ENCODE measurements at places on chromosomes 13 and 19.

DNA sequence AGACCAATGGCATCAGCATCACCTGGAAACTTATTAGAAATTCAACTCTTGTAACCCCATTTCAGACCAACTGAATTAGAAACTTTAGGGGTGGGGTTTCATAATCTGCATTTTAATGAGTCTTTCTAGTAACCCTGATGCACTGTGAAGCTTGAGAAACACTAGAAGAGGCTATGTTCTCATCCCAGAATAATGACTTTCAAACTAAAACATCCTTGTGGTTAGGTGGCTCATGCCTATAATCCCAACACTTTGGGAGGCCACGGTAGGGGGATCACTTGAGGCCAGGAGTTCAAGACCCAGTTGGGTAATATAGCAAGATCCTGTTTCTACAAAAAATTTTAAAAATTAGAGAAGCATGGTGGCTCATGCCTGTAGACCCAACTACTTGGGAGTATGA is 402.4 kb downstream of the DLEU7 start:
- no peak for DNase-seq

- no peak for DNase-seq
These were observed 55.5 kb upstream of the URI1 start for GRCh38 chr19:29886586-29886985.

DNA sequence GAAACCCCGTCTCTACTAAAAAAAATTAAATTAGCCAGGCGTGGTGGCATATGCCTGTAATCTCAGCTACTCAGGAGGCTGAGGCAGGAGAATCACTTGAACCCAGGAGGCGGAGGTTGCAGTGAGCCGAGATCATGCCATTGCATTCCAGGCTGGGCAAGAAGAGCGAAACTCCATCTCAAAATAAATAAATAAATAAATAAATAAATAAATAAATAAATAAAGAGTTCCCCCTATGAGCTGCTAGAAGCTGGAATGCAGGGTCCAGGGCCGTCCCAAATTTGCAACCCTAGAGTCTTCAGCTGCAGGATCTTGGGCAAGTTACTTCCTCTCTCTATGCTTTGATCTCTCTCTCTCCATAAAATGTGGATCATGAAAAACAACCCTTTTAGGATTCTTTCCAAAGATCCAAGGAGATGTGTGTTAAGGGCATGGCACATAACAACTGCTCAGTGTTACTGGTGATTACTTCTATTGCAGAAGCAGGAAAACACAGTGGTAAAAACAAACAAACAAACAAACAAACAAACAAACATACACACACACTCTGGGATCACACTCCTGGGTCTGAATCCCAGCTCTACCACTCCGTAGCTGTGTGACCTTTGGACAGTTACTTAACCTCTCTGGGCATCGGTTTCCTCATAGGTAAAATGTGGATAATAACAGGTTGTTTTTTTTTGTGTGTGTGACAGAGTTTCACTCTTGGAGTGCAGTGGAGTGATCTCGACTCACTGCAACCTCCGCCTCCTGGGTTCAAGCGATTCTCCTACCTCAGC is 78.8 kb downstream of the CACNA1A start:
- DNase-seq, result no peak

GRCh38 chr13:45349438-45349837 is 8.5 kb upstream of the TPT1 start:
- DNase-seq, result no peak

DNA sequence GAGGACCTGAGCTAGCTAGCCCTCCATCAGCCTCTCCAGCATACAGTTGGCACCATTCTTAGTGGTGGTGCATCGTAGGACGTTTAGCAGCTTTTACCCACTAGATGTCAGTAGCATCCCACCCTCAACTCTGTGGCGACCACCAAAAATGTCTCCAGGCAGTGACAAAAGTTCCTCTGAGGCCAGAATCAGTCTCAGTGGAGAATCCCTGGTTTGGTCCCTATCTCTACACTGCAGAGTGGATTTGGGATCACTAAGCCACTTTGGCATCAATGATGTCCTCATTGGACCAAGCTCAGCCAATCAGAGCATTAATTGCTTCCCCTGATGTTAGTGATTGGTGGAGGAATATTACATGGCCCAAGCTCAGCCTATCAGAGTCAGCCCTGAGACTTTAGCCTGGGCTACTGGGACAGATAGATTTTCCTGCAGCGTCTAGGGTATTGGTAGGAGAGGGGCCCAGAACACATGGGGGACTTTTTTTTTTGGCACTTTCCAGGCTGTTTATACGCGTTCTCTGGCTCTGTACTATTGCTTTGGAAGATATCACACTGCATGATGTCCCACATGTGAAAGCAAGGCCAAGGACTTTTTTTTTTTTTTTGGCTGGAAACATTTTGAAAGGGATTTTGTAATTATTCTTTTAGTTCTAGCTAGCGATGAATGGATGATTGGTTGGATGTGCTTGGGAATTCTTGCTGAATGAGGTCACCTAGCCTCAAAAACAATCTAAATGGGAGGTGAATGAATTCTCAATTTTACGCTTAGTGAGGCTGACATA is 7.0 kb downstream of the TMEM221 start:
- no peak for DNase-seq

GRCh38 chr19:17737690-17738153 is 13.6 kb upstream of the FCHO1 start:
- DNase-seq, result no peak

DNA sequence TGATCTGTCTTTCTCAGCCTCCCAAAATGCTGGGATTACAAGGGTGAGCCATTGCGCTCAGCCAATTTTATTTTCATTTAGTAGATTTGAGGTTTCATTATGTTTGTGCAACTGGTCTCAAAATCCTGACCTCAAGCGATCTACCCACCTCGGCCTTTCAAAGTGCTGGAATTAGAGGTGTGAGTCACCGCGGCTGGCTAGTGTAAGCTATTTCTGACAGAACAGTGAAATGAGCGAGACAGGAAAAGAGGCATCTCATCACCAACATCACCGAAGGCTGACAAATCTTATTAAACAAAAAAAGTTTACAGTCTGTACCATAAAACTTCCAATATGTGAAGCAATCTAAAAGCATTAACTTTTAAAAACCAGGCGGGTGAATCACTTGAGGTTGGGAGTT is 12.2 kb upstream of the ZNF888 start:
- no peak for DNase-seq

DNA sequence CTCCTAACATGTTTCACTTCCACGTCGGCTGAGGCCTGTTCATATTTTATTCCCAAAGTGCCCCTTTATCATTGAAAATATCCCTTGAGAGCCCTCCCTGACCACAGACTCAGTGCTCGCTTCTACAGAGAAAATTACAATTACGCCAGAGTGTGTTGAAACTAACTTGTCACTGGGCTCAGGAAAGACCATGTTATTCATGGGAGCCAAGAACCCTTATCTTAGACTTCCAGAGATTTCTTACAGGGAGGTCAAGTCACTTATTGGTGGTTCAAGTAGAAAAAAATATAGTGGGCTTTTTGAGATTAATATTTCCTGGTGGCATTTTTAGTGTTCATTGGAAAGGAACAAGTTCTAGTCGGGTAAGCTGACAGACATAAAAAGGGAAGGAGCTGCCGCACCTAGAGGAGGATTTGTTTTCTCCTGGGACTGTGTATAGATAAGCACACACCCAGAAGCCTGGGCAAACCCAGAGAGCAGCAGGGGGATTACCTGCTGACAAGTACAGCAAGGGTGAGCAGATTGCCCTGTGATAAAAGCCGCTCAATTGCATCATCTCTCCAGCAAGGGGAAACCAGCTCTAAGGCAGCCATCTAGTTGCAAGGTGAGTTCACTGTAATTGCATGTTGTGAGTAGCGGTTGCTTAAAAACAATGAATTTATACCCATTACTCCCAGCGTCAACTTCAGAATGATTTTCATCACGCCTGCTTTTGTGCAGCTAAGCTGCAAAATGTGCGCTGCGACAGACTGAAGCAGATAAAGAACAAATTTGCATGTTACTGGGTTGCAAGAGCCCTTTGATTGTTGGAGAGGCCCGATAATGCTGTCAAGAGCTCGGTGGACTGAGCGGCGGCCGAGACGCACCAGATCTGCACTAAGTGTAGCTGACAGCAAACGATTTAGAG is 46.2 kb downstream of the DCT start:
- DNase-seq, result no peak

DNA sequence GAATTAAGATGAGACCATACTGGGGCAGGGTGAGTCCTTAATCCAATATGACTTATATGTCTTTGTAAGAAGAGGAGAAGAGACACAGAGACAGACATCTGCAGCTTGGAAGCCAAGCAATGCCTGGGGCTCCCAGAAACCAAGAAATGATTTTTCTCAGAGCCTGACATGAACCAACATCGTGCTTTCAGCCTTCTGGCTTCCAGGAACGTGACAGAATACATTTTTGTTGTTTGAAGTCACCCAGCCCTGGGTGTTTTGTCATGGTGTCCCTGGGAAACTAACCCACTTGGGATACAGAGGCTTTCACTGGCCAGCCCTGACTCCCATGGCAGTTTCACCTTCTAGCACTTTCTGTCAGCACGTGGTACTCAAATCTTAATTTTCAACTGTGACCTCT is 95.3 kb upstream of the SLC10A2 start:
- DNase-seq, result no peak

DNA sequence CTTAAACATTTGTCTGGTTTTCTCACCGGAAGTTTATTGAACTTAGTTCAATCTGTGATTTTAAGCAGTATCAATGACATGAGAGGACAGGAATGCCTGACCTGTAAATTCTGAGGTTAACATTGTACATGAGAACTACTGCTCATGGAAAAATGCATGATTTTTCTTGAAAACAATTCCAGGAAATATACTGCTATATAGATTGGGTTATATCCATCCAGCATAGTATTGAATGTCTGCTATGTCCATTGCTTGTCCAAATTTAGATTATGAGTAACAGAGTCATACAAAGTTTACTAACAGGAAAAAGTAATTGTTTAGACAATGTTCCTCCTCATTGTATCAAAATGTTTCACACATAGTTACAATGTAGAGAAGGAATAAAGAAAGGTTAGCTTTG is 606.8 kb downstream of the DACH1 start:
- no peak for DNase-seq

DNA sequence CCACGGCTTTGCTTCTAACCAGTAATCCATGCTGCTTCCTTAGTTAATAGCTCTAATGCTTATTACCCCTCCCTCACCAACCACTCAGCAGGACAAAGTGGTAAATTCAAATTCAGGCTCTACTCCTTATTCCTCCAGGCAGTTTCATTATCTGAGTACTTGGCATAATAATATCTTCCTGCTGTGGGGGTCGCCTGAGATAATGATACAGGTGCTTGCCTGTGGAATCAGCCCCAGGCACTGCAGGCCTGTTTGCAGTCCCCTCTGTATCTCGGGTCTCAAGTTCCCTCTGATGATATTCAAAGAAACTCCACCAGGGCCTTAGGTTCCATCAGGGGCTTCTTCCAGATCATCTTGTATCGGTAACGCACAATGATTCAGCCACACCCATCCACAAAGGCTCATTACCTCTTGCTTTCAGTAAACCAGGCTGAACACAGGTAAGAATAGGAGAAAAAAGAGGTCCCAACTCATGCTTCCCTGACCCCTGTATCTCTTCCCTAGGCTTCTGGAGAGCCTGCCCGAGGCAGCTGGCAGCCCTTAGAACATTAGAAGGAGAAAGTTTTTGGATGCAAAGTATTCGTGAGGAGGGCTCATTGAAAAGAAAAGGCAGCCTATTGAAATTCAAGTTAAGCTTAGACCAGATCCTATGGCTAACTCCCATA is 14.3 kb upstream of the FOXO1 start:
- no peak for DNase-seq

DNA sequence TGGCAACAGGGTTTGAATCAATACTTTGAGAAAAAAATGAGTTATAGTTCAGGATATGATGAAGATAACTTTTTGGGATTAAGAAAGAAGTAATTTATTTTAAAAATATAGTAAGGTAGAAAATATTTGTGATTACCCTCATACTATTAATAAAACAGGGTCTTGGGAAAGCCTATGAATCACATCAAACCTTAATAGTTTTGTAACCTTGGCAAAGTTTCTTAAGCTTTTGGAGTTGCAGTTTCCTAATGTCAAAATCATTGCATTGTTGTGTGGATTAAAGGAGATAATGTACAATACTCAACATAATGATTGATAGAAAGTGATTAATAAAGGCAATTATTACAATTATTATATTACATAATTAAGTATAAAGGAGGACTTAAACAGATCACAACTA is 149.0 kb downstream of the LMO7 start:
- no peak for DNase-seq

DNA sequence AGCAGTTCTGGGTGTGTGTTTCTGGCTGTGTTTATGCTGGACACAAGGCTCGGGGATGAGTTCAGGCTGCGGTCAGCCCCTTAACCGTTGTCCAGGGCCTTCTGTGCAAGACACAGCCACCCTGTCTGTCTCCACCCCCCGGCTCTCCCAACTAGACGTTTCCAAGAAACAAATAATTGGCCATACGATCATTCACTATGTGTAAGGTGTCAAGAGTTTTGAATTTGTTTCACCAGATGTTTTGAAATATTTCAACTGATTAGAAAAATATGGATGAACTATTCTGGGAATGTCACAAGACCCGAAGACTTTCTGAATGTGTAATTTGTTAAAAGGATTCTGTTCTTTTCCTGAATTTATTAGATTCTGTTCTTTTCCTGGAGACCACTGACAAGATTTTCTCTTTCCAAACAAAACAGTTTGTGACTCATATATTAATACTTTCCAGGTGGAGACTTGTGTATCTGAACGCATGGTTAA is 318.2 kb downstream of the MYO16 start:
- no peak for DNase-seq

DNA sequence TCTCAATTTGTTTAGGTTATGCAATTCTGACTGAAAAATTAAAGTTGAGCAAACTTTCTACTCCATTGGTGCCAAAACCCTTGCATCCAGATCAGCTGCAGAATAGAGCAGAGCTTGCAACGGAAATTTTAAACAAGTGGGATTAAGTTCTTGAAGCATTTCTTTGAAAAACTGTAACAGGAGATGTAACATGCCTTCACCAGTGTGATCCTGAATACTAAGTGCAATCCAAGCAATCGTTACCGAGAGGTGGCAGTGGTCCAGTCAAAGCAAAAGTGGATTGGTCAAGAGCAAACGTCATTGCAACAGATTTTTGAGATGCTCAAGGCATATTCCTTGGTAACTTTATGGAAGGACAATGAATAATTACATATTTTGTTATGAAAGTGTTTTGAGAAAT is 841.1 kb upstream of the SLITRK5 start:
- no peak for DNase-seq

DNA sequence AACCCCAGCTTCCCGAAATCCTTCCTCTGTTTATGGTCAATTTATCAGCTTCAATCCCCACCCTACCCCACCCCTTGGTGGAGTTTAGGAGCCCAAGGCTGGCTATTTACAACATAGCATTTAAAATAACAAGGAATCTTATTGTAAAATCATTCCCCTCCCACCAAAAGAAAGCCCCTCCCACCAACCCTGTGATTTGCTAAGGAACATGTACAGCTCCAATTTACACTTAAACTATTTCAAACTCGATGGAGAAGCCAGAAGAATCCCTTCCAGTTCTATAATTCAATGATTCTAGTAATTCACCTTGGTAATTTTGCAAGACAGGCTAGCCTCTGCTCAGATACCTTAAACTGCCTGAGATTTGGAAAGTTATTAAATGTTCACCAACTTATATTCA is 3.0 kb downstream of the LATS2 start:
- no peak for DNase-seq

All from glutamatergic neuron (in vitro differentiated cells).